HepG2 (cell line): ENCODE measurements at places on chromosomes 13 and 19.
A peak's percentile ranks its signal among the peaks of the same experiment; 100 is the strongest.

- no peak for DNase-seq
- no peak overlapping the region for H3K4me3 ChIP-seq
- no peaks in the 10 kb centered on the region for H3K36me3 ChIP-seq
- H3K27me3 ChIP-seq = peaks cover 14% of the 10 kb centered on the region
Measured at GRCh38 chr13:112447306-112447705, 71.2 kb downstream of the SPACA7 start.

- H3K27me3 ChIP-seq = 0 out of 2 replicates have a peak, but pooled peaks cover 1% of the 10 kb centered on the region
- peak; percentile 67 for DNase-seq
- H3K36me3 ChIP-seq = peaks cover 24% of the 10 kb centered on the region; the same call in 1 of the 3 replicates
Measured at GRCh38 chr19:33194886-33195644, 935 bp downstream of the LRP3 start.

DNA sequence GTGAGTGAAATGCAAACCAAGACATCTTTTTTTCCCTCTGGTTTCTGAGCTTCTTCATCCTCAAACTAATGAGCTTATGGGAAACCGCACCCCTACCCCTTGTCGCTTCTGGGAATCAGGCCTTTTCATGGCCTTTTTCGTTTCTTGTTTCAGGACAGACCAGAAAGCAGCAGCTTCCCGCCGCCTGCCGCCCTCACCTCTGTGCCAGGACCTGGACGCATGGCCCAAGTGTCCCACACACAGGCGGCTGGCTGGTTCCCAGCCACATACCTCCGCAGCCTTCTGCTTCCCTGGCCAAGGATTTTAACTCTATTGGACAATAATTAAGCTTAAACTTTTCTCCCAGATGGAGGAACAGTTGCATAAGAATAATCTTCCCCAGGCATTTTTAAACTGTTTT, 114.1 kb upstream of the SLITRK1 start:
- H3K27ac ChIP-seq = no peak overlapping the region
- H3K36me3 ChIP-seq = no peaks in the 10 kb centered on the region

DNA sequence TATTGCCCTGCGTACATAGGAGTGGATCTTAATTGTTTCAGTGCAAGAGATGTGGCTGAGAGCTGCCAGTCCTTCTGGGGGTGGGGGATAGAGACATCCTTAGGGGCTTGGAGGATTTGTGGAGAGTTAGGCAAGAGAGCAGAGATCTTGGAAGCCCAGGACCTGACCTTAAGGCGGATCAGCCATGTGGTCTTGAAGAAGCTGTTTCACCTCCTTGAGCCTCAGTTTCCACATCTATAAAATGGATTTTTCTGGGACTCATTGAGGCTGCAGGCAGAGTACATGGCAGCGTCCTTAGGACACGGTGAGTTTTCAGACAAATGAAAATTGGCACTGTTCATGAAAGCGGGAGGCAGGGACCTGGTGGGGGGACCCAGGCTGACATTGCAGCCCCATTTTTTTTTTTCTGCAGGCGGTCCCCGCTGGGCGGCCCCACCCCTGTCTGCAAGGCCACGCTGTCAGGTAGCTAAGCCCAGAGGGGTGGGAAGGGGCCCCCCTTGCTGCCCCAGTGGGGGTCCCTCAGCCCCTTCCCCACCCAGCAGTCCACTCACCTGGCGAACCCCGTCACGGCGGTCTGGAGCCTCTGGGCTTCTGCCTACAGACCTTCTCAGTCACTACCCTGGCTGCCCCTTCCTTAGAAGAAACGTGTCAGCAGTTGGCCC, 30.0 kb downstream of the PDE4A start:
- H3K27me3 ChIP-seq = no peaks in the 10 kb centered on the region
- no peak for DNase-seq
- no peaks in the 10 kb centered on the region for H3K4me1 ChIP-seq
- H3K27ac ChIP-seq = no peak overlapping the region
- H3K36me3 ChIP-seq = no peaks in the 10 kb centered on the region

DNA sequence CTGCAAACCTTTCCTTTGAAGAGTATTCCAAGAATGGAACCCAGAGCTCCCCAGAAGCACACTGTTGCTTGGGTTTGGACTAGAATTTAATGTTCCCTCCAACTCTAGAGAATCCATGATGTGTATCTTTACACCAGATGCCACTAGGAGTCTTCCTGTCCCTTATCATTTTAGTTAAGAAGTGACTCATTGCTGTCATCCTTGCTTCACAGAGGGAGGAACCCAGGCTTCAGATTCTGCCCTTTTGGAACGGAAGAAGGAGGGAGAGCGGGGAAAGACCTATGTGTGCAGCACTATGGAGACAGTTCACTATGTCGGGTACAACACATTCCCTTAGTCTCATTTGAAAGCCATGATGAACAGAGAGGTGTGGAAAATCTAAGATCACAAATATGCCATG, 2.1 kb upstream of the ATP12A start:
- peaks cover 6% of the 10 kb centered on the region for H3K27me3 ChIP-seq
- no peaks in the 10 kb centered on the region for H3K36me3 ChIP-seq
- DNase-seq = no peak
- H3K27ac ChIP-seq = no peak overlapping the region

GRCh38 chr13:100826441-100826840, 151.8 kb upstream of the TMTC4 start:
- H3K4me1 ChIP-seq = peaks cover 6% of the 10 kb centered on the region
- H3K27me3 ChIP-seq = no peaks in the 10 kb centered on the region
- no peak overlapping the region for H3K27ac ChIP-seq
- no peaks in the 10 kb centered on the region for H3K36me3 ChIP-seq
- no peak for DNase-seq

GRCh38 chr13:34156841-34157365, 339.0 kb downstream of the RFC3 start:
- no peak overlapping the region for H3K4me3 ChIP-seq
- no peaks in the 10 kb centered on the region for H3K27me3 ChIP-seq
- H3K36me3 ChIP-seq = no peaks in the 10 kb centered on the region
- DNase-seq = peak; percentile 72
- no peak overlapping the region for H3K27ac ChIP-seq

DNA sequence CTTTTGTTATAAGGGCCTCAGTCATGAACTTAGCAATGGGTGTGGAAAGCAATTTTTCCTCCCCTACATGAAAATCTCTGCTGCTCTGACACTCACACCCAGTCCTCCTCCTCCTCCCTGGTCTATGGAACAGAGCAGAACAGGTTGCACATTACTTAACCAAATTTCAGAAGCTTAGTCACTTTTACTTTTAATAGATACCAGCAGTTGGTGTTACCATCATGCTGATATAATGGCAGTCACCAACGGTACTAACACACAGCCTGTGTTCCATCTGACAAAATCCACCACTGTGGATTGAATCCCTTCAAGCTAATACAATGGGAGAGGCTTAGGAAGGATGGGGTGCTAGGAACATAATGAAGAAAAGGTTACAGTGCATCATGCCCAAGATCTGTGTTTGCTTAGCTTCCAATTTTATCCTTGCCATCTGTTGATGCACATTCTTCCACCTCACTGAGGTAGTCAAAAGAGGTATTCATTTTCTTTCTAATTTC, 9.8 kb downstream of the TPT1 start:
- H3K4me3 ChIP-seq = no peak overlapping the region
- no peaks in the 10 kb centered on the region for H3K27me3 ChIP-seq

- no peak overlapping the region for H3K27ac ChIP-seq
- H3K4me1 ChIP-seq = no peaks in the 10 kb centered on the region
- no peak overlapping the region for H3K4me3 ChIP-seq
- H3K27me3 ChIP-seq = no peaks in the 10 kb centered on the region
Measured at GRCh38 chr19:30564551-30565011, 192.4 kb downstream of the ZNF536 start.

GRCh38 chr19:643736-644135, 4.1 kb downstream of the FGF22 start:
- H3K27me3 ChIP-seq = no peaks in the 10 kb centered on the region
- H3K27ac ChIP-seq = no peak overlapping the region
- H3K36me3 ChIP-seq = peaks cover 8% of the 10 kb centered on the region; the same call in 1 of the 2 replicates

DNA sequence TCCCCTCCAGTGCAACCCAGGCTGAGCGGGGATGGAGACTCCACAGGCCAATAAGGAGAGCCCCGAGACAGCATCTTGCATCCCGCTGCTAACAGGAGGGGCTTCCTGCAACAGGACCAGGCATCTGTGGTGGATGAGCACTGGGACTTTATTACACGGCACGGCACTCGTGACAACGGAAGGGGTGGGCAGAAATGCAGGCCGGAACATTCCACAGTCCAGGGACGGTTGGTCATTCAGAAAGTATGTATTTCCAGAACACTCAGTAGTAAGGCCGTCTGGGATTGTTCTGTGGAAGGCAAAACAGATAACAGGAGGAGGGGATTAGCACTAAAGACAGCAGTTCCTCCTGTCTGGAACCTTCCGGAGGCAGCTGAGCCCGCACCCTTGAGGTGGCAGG, 3.3 kb upstream of the TM6SF2 start:
- peaks cover 34% of the 10 kb centered on the region for H3K4me1 ChIP-seq
- H3K4me3 ChIP-seq = no peak overlapping the region
- no peak overlapping the region for H3K27ac ChIP-seq

GRCh38 chr19:5205937-5206750, 134.5 kb downstream of the PTPRS start:
- H3K4me3 ChIP-seq = no peak overlapping the region
- H3K27me3 ChIP-seq = no peaks in the 10 kb centered on the region

- no peaks in the 10 kb centered on the region for H3K36me3 ChIP-seq
- no peaks in the 10 kb centered on the region for H3K4me1 ChIP-seq
- DNase-seq = no peak
- no peak overlapping the region for H3K27ac ChIP-seq
- no peak overlapping the region for H3K4me3 ChIP-seq
Measured at GRCh38 chr13:25908366-25908765, 143.4 kb downstream of the SHISA2 start.

- H3K27me3 ChIP-seq = no peaks in the 10 kb centered on the region
- DNase-seq = no peak
- peaks cover 63% of the 10 kb centered on the region for H3K4me1 ChIP-seq
- no peak overlapping the region for H3K27ac ChIP-seq
Measured at GRCh38 chr13:32530841-32531253, 7.7 kb downstream of the N4BP2L2 start.

- no peaks in the 10 kb centered on the region for H3K36me3 ChIP-seq
- no peak overlapping the region for H3K27ac ChIP-seq
- DNase-seq = no peak
- peaks cover 46% of the 10 kb centered on the region for H3K4me1 ChIP-seq
- no peak overlapping the region for H3K4me3 ChIP-seq
Measured at GRCh38 chr19:7832781-7833180, 2.8 kb downstream of the EVI5L start.

- H3K4me3 ChIP-seq = peak within 1 kb of the TSS; percentile 95
- H3K27ac ChIP-seq = peak within 1 kb of the TSS; percentile 54
- peak; percentile 40 for DNase-seq
- no peaks in the 10 kb centered on the region for H3K36me3 ChIP-seq
Measured at GRCh38 chr19:10085641-10086590, at the start of gene SHFL. Gene SHFL, plus strand, starts transcription at chr19:10086317. Its CDS starts 111 bp downstream, at chr19:10086428.

DNA sequence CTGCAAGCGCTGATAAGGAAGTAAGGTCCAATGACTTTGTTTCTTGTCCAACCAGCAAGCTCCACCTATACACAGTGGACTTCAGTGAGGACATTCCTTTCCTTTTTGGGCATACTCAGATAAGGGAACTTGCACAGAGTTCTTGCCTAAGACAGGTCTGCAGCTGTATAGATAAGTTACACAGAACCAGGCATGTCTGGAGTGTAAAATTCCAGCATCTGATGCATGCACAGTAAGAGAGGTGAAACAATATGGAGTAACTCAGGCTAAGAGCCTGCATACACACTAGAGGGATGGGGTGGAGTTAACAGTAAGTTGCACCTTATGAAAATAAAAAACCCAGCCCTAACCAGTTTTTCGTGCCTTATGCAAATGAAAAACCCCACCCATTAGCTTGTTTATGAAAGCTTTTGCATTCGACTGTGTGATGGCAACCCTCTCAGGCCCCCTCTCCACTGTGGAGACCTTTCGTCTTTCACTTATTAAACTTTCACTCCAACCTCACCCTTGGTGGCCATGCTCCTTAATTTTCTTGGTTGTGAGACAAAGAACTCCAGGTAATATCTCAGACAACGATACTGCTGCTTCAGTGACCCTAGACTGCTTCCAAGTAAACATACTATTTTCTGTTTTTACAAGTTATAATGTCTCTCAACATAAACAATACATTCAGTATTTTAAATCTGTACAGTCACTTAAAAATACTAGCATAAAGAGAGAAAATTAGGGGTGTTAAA, 2859.0 kb upstream of the PCDH20 start:
- DNase-seq = no peak
- H3K27ac ChIP-seq = no peak overlapping the region
- H3K36me3 ChIP-seq = no peaks in the 10 kb centered on the region
- H3K4me3 ChIP-seq = no peak overlapping the region
- H3K4me1 ChIP-seq = no peaks in the 10 kb centered on the region
- H3K27me3 ChIP-seq = no peaks in the 10 kb centered on the region

DNA sequence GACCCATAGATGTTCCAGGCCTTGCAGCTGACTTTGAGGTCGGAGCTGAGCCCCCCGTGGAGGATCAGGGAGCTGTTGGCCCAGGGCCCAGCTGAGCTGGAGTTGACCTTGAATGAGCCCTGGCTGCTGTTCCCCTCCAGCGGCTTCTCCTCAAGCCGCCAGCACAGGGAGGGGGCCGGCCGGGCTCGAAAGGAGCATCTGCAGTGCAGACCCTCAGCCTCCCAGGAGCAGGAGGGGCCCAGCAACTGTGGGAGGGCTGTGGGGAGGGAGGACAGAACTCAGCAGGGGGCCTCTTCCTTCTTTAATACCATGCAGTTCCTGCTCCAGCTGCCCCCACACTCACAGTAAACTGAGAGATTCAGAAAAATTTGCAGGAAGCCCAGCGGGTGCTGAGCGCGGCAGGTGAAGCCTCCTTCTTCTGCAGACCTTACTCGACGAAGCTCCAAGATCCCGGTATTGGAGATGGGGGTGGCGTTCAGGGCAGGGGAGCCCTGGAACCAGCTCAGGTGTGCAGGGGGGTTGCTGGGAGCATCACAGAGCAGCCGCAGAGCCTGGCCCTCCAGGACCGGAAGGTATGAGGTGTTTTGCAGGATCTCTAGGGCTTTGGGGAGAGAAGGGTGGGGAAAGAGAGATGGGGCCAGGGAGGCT, 2.6 kb downstream of the SIGLEC5 start:
- no peak for DNase-seq
- H3K27ac ChIP-seq = no peak overlapping the region
- H3K4me1 ChIP-seq = no peaks in the 10 kb centered on the region
- H3K27me3 ChIP-seq = peaks cover 37% of the 10 kb centered on the region
- no peak overlapping the region for H3K4me3 ChIP-seq

DNA sequence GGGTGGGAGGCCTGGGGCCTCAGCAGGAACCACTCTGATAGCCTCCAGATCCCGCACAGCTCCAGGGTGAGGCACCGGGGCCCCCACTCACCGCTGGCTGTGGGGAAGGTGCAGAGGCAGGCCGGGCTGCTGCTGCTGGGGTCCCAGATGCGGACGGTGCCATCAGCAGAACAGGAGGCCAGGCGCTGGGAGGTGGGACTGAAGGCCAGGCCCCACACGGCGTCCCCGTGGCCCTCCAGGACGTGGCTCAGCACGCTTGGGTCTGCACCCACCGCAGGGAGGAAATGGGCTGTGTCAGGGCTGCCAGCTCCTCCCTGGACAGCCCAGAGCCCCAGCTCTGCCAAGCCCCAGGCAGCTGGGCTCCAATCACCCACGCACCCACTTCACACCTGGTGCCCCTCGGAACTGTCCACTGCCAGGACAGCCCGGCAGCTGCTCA, 6.1 kb upstream of the PRKD2 start:
- H3K4me3 ChIP-seq = no peak overlapping the region
- H3K27me3 ChIP-seq = no peaks in the 10 kb centered on the region
- H3K27ac ChIP-seq = no peak overlapping the region
- peaks cover 64% of the 10 kb centered on the region for H3K36me3 ChIP-seq
- no peak for DNase-seq
- H3K4me1 ChIP-seq = peaks cover 13% of the 10 kb centered on the region

GRCh38 chr13:35797991-35798390, 321.5 kb upstream of the MAB21L1 start:
- no peak overlapping the region for H3K4me3 ChIP-seq
- no peak for DNase-seq
- no peak overlapping the region for H3K27ac ChIP-seq
- no peaks in the 10 kb centered on the region for H3K36me3 ChIP-seq
- H3K27me3 ChIP-seq = peaks cover 3% of the 10 kb centered on the region; the same call in 1 of the 3 replicates
- H3K4me1 ChIP-seq = no peaks in the 10 kb centered on the region
